ENCODE measurements at places on chromosomes 7 and 10. TPM values are rescaled to one million over a fixed set of nuclear protein-coding genes. Genes with fewer than 3 reads are reported as not detected.
A peak's percentile ranks its signal among the peaks of the same experiment; 100 is the strongest.

The H2BK1 gene
- not detected for total RNA-seq

The FOXP2 gene
- total RNA-seq: 5.9 TPM

The CPA4 gene
- 0.40 TPM for total RNA-seq

The CRYGN gene
- total RNA-seq: not detected

The RHOBTB1 gene
- total RNA-seq: 24.4 TPM

The ANKRD7 gene
- total RNA-seq: 1.2 TPM

The KLF14 gene
- 1.8 TPM for total RNA-seq

The ZNF212 gene
- total RNA-seq: 14.8 TPM

DNA sequence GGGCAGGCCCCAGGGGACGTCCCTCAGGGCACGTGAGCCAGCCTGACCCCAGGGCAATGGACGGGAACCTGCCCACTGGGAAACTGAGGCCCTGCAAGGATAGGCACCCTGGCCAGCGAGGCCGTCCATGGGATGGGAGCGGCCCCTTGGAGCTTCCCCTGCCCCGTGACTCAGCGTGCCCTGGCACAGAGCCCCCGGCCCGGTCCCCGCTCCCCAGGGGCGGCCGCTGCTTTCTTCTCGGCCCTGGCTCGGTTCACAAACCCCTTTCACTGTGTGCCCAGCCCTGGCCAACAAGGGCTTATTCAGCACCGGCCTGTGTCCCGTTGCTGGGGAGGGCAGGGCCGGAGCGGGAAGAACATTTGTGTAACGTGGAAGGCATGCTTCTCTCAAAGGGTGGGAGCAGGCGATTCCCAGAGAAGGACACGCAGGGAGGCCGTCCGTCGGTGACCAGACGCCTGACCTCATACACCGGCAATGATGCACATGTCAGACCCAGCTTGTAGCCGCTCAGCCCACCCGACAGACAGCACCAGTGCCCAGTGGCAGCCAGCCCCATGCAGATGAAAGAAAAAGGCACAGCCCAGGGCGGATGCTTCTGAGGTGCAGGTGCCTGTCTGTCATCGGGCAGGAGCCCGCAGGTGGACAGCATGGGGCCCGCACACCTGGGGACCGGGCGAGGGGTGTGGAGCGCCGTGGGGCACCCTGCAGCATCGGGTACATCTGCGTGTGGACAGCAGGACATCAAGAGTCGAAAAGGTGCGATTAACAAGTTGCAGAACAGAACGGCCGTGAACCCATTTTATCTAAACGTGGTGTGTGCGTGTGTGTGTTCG, 94.5 kb downstream of the PDGFA start:
- H3K36me3 ChIP-seq: no peaks in the 10 kb centered on the region
- no peaks in the 10 kb centered on the region for H3K27me3 ChIP-seq
- no peaks in the 10 kb centered on the region for H3K4me1 ChIP-seq
- peak; percentile 68 for DNase-seq

DNA sequence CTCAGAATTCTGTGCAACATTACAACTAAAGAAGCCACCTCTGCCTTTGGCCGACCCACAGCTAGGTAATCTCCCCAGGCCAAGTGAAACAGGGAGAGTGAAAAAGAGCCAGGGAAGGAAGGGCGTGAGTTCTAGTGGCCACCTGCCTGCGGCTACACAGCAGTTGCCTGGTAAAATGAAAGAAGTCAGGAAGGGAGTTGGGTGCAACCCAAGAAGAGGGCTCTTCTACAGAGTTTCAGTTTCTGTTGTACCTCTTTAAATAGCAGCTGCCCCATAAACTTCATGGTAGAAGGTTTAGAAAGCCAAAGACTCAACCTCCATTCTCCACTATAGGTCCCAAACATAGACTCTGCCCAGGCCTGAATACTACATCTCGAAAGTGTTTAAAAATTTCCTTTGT, 76.2 kb upstream of the TMEM168 start:
- no peak for DNase-seq
- H3K4me1 ChIP-seq: peaks cover 10% of the 10 kb centered on the region
- no peaks in the 10 kb centered on the region for H3K27me3 ChIP-seq
- no peak overlapping the region for H3K27ac ChIP-seq

GRCh38 chr10:109922976-109923921, at the start of gene XPNPEP1:
Gene XPNPEP1, minus strand, starts transcription at chr10:109923511. Its CDS starts 78 bp downstream, at chr10:109923433.
- peaks cover 50% of the 10 kb centered on the region for H3K4me1 ChIP-seq
- H3K36me3 ChIP-seq: no peaks in the 10 kb centered on the region

DNA sequence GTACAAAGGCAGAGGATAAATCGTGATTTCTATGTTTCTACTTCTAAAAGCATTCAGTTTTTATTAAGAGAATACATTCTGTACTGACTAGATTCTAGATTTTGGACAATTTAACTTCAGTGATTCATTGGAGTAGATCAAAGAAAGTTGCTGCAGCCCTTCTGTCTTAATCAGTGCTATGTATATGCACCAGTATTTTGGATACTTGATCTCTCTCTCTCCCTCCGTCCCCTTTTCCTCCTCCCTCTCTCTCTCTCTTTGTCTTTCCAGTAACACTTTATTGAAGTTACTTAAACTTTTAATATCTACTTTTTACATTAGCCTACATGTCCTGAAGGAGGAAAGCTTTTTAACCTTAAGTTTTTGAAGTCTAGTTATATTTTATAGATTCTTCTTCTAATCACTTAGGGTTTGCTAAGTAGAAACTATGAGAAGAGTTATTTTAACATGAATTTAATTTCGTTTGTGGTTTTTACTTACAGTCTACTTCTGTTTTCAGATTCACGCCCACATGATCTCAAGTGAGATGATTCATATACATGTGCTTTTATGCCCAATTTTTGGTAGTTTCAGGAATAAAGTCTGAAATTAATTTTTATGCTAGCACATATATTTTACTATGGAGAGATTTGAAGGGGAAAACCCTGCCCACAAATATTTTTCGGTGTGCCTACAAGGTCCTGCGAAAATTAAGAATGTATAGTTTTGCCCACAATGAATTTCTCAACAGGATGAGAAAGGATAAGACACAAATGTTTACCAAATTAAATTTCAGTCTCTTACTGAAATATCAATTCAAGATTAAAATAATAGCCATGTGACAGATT, 9.1 kb downstream of the MDFIC start:
- DNase-seq: no peak
- peak overlapping the region; percentile 81 for H3K27ac ChIP-seq
- no peak overlapping the region for H3K4me3 ChIP-seq
- no peaks in the 10 kb centered on the region for H3K27me3 ChIP-seq

GRCh38 chr7:22150221-22150620, 204.5 kb upstream of the CDCA7L start:
- no peak overlapping the region for H3K4me3 ChIP-seq
- no peak for DNase-seq
- H3K36me3 ChIP-seq: no peaks in the 10 kb centered on the region
- no peaks in the 10 kb centered on the region for H3K27me3 ChIP-seq
- H3K4me1 ChIP-seq: no peaks in the 10 kb centered on the region

DNA sequence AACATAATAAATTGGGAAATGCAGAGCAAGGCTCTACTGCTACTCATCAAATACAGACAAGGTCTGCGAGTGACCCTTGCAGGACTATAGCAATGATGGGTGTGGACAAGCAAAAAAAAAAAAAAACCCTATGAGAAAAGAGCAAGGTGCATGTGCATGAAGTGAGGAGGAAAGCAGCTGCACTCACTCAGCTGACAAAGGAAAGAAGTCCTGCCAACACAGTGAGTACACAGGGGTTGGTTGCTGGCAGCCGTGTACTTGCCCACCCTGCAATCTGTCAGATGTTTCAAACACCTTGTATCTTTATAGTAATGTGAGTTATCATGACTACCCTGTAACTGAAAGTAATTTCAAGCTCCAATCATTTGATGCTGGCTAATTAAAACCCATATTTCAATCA, 20.5 kb downstream of the CHCHD3 start:
- H3K4me1 ChIP-seq: no peaks in the 10 kb centered on the region
- no peaks in the 10 kb centered on the region for H3K27me3 ChIP-seq
- H3K36me3 ChIP-seq: no peaks in the 10 kb centered on the region
- H3K4me3 ChIP-seq: no peak overlapping the region
- no peak overlapping the region for H3K27ac ChIP-seq
- no peak for DNase-seq

DNA sequence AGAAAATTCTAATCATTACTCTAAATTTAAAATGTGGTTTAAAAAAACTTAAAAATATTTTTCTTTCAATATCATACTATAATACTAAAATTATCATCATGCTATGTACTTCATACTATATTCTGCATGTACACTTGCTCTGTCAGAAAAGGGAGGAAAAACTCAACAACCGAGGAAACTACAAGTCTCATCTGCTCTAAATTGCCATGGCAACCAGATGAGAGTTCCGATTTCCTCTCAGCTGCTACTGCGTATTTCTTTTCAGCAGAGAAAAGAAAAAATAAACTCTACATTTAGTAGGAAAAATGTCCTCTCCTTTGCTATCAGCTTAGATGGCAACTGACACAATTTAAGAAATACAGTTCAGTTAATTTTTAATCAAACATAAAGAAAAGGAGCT, 178.9 kb downstream of the SRPK2 start:
- no peak overlapping the region for H3K4me3 ChIP-seq
- no peak for DNase-seq
- no peaks in the 10 kb centered on the region for H3K36me3 ChIP-seq
- no peaks in the 10 kb centered on the region for H3K27me3 ChIP-seq

DNA sequence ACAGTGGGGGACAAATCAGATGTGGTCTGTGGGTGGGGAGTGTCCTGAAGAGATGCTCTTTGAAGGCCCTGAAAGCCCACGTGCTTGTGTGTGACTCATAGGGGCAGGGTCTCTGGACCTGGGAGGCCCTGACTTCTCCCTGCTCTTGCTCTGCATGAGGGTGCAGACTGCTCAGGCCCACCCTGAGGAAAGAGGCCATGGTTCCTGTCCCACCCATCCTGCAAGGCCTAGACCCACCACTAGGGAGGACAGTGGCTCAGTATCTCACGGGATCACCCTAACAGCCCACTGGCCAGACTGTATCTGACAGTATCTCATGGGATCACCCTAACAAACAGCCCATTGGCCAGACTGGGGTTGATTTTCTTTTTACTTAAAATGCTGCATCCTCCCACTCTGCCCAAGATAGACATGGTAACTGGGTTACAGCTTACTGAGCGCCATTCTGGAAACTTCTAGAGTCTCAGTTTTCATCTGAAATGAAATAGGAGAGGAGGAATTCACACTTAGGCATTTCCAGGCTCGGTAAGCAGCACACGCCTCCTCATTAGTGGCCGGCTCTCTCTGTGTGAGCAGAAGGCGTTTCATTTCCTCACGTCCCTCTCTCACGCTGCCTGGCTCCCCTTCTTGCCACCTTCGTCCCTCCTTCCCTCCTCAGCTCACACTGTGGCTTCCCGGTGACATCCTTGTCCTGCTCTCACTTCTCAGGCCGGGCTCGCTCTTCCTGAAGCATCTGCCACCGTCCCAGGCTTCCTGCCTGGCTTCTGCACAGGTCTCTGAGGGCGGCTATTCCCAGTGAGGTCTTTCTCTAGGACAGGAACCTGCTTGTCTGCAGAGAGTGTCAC, 242.6 kb downstream of the GLRX3 start:
- no peak overlapping the region for H3K4me3 ChIP-seq
- no peak for DNase-seq
- no peaks in the 10 kb centered on the region for H3K36me3 ChIP-seq
- H3K4me1 ChIP-seq: no peaks in the 10 kb centered on the region

DNA sequence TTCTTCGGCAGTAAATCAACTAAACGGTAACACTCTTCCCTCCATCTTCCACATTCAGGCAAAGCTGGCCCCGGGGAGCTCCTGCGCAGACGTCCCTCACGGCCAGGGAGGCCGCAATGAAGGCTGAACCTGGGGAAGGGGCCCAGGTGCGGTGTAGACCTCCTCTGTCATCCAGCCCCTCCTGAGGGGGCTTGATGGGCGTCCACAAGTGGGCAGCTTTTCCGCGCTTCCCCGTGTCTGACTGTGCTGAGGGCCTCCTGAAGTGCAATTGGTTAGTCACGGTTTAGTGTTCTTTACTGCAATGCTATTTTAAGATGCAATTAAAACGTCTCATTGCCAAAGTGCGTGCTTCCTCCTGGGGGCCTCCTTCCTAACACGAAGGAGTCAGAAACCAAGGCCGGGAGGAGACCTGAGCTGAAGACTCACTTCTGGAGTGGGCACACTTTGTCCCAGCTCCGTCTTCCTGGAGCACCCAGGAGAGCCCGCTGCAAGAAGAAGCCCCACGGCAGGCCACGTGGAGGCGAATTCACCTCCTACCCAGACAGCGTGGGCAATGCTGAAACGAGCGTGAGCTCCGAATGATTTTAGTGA, 173.3 kb downstream of the ELFN1 start:
- H3K4me3 ChIP-seq: no peak overlapping the region
- no peaks in the 10 kb centered on the region for H3K4me1 ChIP-seq
- no peaks in the 10 kb centered on the region for H3K27me3 ChIP-seq
- no peak overlapping the region for H3K27ac ChIP-seq

DNA sequence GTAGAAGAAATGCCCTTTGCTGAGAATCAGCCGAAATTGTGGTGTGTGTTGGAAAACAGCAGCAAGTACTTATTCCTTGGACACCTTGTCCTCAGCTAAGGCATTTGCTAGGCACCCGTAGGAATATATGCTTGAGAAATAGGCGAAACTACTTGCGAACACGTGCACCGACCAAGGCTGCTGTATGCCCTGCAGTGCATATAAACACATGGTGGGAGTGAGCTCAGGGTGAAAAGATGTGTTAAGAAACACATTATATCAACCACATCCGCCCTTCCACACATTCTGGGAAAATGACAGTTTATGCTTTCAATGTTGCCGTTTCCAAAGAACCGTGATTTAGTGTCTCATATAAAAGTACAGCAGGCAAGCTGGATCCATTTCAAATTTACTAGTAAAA, 199.2 kb downstream of the JCAD start:
- H3K36me3 ChIP-seq: no peaks in the 10 kb centered on the region
- peaks cover 6% of the 10 kb centered on the region for H3K4me1 ChIP-seq
- no peaks in the 10 kb centered on the region for H3K27me3 ChIP-seq
- no peak for DNase-seq
- H3K4me3 ChIP-seq: no peak overlapping the region
- H3K27ac ChIP-seq: no peak overlapping the region

DNA sequence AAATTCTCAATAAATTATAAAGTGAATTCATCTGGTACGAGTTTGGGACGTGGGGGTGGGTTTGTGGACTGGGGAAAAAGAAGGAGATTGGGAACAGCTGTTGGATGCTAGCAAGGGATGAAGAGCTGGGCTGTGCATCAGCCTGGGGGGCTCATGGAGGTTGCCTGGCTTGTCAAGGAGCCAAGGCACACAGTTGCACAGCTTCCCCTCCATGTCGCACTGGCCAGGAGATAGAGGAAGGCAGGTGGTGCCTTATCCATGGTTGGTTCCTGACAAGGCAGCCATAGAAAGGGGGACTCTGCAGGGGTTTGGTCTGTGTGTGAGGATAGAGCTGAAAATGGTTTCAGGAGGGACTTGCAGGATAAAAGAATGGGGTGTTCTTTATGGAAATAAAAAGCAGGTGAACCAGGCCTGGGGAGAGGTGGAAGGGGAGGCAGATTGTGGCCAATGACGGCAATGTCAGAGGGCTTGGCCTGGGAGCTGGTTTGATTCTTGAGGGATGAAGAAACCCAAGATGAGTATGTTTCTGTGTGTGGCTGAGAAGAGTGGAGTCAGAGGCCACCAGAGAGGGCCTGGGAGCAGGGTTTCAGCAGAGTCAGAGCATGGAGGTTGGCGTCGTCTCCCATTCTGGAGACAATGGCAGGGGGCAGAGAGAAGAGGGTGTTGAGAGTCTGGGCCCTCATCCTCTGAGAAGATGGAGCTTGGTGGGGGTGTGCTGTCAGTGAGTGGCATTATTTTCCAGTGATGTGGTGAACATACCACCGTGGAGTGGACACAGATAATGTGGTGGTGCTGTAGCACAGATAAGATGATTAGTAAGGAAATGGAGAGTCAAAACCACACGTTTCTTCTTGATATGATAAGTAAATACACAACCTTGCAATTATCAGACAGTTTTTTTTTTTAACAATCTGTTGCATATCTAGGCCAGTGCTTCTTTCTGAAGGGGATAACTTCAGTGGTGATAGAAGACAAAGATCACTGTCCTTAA, 108.2 kb downstream of the PTPN20 start:
- peaks cover 3% of the 10 kb centered on the region for H3K27me3 ChIP-seq
- H3K4me1 ChIP-seq: no peaks in the 10 kb centered on the region
- no peak overlapping the region for H3K4me3 ChIP-seq
- H3K27ac ChIP-seq: no peak overlapping the region
- H3K36me3 ChIP-seq: no peaks in the 10 kb centered on the region

All from spleen (tissue), 13 donors.